Stimulated activated CD4-positive, alpha-beta T cell treated with anti-CD3 and anti-CD28 coated beads, Interleukin-4, amount 100 ng/mL, for 1 hour (primary cell): ENCODE measurements at places on chromosomes 4 and X.

DNA sequence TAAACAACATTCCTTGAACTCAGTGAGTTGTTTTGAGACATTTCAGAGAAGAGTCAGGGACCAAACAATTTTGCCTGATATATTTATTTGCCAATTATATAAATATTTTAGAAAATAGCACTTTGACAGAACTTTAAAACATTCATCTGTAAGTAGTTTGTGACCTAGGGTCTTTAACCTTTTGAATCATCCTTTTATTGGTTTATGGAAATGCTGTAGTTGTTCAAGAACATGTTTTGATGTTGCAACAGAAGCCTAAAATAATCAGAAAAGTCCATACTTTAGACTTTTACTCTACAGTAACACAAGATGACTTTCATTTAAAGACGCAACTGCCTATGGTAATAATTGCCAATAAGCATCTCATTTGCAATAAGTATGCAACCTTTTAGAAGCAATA lies 43.0 kb downstream of the CXCL1 start:
- no peak for DNase-seq

DNA sequence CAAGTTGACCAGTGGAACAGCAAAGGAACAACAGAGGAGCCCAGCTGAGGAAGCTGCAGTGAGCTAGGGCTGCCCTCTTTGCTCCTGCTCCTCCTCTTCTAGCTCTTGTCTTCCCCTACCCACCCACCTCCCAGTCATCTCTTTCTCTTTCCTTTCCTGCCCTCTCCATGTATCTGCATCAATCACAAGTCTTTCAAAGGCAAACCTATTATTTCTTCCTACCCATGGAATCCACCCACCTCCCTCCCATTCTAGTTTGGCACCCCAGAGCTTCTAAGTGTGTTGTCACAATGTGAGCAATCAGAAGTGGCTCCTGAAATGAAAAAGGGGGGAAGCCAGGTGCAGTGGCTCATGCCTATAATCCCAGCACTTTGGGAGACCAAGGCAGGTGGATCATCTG lies 69.3 kb downstream of the TSC22D3 start:
- DNase-seq = no peak

- DNase-seq = peak; percentile 47
Measured at GRCh38 chrX:1657367-1658070, 42.7 kb downstream of the ASMT start.

DNA sequence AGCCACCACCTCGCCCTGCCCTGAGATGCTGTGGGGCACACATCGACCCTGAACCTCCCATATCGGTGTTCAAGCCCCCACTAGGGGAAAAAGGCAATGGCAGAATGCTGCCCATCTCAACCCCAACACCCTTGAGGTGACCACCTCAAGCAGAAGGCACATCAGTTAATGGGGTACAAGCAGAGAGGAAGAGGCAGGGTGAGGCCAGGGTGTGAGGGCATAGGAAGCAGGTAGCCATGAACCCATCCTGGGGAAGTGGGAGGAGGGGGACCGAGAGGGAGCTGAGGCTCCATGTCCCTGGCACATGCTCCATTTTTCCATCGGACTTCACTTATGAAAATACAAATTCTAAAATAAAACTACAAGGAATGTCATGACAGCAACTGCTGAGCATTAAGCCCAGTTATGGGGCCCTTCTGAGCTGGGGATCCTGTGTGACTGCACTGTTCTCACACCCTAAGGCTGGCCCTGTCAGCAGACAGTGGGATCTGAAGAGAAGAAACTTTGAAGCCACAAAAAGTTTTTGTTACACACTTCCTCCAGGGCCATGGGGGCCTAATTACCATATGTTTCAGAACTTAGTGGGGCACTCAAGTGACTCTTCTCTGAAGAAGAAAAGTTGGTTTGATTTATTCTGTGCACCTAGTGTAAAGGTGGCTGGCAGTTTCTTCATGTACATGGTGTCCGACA lies 68.2 kb upstream of the FAM241A start:
- no peak for DNase-seq

- DNase-seq = no peak
Measured at GRCh38 chr4:14218641-14219040, 591.1 kb upstream of the BOD1L1 start.

DNA sequence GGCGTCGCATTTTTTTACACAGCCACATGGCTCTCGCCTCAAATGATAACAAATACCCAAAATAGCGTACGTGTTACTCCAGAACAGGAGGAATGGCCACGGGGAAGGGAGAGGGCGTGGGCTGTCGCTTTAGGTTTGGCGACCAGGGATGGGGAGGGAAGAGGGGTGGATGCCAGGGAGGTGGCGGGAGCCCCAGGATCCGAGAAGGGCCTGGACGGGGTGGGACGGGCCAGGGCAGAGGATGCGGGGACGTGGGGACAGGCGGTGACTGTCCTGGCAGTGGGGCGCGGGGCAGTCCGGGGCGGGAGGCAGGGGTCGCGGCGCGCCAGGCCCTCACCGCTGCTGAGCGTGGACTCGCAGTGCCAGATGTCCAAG lies 631 bp downstream of the TMEM47 start:
- DNase-seq = no peak

GRCh38 chrX:45056428-45057145 lies 144.1 kb downstream of the DIPK2B start:
- DNase-seq = no peak

GRCh38 chrX:45788315-45788714 lies 587.6 kb upstream of the DIPK2B start:
- no peak for DNase-seq

GRCh38 chr4:128061566-128062536 lies 739 bp downstream of the LARP1B start:
- peak; percentile 65 for DNase-seq

DNA sequence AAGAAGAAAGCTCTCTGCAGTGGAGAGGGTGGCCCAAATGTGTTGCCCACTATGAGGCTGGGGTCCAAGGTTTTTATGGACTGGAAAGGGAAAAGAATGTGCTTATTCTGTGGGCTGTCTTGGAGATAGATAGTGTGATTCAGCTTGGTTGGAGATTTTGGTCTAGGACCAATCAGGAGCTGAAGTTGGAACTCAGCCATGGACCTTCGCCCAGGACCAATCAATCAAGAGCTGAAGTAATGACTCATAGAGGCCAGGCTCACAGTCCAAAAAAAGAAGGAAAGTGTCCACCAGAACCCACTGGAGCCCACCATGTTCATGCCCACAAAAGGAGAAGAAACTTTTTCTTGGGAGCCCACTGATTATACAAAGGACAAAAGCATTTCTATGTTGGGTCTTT lies 369.5 kb downstream of the UBE2NL start:
- DNase-seq = no peak
